ENCODE measurements at places on chromosomes 4 and X. TPM values are rescaled to one million over a fixed set of nuclear protein-coding genes. Genes with fewer than 3 reads are reported as not detected.

TENM3 gene
- 18.7 TPM for total RNA-seq

NEUROG2 gene
- total RNA-seq, result not detected

C1QTNF7 gene
- not detected for total RNA-seq

VCX3A gene
- total RNA-seq, result not detected

NEIL3 gene
- total RNA-seq, result 10.2 TPM

EPHA5 gene
- 0.15 TPM for total RNA-seq

MAGEC1 gene
- not detected for total RNA-seq

OPRPN gene
- not detected for total RNA-seq

POF1B gene
- total RNA-seq, result not detected

JCHAIN gene
- total RNA-seq, result not detected

All from epithelial cell of umbilical artery (primary cell).